Upper lobe of left lung (tissue), 6 donors: ENCODE measurements at places on chromosomes 5 and 9. TPM values are rescaled to one million over a fixed set of nuclear protein-coding genes. Genes with fewer than 3 reads are reported as not detected.

Gene GABBR2
- total RNA-seq: 0.59 TPM

Gene SLC36A3
- not detected for total RNA-seq

Gene STING1
- 108 TPM for total RNA-seq

Gene PPP2CA
- 92.7 TPM for total RNA-seq

Gene SOWAHA
- 0.30 TPM for total RNA-seq
